NCI-H526 treated with DMSO at 0.1 percent for 48 hours (cell line): ENCODE measurements at places on chromosomes 2 and 18.
A peak's percentile ranks its signal among the peaks of the same experiment; 100 is the strongest.

- DNase-seq: no peak
These were observed 83.6 kb downstream of the ASXL2 start for GRCh38 chr2:25794544-25795276.

GRCh38 chr18:48567388-48567787, 28.6 kb downstream of the CTIF start:
- DNase-seq: no peak

DNA sequence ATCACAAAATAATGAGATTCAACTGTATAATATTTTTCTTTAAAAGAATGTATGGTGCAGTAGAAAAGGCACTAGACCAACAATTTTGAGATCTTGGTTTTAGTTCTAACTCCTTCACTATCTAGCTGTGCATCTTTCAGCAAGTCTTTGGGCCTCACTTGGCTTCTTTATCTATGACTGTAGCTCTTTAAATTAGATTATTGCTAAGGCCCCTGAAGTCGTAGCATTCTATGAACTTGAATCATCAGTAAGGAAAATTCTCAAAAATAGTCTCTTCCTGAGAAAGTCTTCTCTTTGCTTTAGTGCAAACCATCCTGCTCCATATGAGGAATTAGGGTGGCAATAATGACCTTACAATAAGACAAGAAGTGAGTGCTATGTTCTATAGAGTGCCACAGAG, 140.4 kb downstream of the FTCDNL1 start:
- DNase-seq: no peak

- DNase-seq: no peak
These were observed 266.9 kb downstream of the TWIST2 start for GRCh38 chr2:239114616-239115265.

- no peak for DNase-seq
These were observed 689.1 kb upstream of the POU3F3 start for GRCh38 chr2:104164721-104165252.

GRCh38 chr2:18855027-18855426, 265.7 kb upstream of the NT5C1B start:
- no peak for DNase-seq

GRCh38 chr2:45696708-45697107, 45.2 kb downstream of the PRKCE start:
- no peak for DNase-seq

DNA sequence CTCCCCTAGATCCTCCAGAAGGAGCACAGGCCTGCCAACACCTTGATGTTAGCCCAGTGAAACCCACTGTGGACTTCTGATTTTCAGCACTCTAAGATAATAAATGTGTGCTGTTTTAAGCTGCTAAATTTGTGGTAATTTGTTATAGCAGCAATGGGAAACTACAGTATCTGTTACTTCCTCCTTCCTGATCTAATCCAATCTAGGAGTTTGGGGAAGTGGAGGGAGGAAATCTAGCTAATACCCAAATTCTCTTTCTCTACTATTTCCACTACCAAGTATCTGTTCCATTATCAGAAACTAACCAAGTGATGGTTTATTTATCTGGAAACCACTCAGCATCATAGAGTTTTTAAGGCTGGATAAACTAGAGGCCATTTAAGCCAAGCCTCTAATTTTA, 64.9 kb downstream of the AFF3 start:
- no peak for DNase-seq

DNA sequence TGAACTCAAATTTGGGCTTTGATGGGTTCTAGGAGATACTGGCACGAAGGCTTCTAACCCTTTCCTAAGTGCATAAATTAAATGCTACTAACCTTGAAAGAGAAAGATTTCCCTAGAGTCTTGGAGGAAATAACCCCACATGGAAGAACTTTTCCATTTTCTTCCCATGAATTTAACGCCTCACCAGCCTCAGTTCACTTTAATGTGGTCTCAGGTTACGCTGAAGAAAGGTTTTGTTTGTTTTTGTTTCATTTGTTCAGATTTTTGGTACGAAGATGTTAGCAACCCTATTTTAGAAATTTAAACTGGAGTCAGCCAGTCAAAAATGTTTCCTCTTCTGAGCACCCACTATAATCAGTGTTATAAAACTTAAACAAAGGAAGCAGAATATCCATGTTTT, 30.7 kb downstream of the METTL4 start:
- DNase-seq: no peak

DNA sequence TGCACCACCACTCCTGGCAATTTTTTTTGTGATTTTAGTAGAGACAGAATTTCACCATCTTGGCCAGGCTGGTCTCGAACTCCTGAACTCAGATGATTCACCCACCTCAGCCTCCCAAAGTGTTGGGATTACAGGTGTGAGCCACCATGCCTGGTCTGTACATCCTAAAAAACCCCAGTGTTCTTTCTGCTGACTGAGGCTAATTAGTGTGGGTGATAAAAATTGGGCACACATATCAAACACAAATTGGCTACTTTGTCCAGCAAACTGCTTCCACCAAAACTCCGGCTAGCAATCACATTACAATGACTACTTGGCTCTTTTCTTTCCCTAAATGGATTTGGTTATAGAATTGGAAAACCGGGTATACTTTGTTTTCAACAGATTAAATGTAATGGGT, 153.9 kb downstream of the SLC8A1 start:
- no peak for DNase-seq

DNA sequence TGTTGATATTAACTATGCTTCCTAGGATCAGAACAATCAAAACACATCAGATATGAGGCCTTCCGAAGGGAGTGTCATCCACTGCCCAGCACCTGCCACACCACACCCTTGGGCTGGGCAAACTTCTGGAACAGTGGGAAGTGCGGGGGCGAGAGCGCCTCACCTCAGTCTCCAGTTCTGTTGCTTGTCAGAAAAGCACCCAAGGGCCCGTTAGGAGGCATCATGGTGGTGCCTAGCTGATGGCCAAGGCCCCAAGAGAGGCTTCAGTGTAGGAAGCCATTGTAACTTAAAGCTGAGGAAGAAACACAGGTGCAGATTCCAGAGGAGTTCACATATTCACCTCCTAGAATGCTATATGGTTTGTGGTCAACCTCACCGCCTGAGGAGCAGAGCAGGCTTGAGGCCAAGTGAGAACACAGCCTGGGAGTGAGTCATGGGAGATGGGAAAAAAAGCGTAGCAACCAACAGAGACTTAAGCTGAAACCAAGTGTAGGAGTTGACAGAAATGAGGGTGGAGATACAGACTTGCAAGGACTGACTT, 85.1 kb upstream of the ATL2 start:
- DNase-seq: no peak

DNA sequence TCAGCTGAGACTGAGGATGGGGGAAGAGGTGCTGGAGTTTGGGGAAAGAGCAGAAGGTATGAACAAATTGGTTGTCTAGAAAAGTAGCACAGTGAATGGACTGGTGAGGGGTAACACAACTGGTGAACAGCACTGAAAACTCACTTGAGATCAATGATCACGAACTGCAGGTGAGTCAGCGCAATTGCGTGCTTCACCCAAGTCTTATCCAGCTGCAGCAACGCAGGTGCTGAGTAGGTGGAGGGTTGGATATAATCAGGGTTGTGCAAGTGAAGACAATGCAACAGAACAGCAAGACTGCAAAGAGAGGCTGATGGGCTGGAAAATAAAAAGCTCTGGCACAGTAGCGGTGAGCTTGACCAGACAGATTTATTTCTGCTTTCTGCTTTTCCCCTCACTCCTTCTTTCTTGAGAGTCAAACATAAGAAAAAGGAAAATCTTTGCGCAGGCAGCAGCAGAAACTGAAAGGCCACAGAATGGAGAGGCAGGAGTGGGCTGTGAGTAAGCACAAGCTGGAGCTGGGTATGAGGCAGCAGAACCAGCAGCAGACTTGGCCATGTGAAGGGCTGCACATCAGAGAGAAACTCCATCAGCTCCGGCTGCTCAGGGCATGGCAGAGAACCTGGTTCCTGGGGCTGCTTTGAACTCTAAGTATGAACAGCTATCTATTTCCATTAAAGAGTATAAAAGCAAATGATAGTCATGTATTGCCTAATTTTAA, 99.4 kb upstream of the ARL5A start:
- DNase-seq: no peak

DNA sequence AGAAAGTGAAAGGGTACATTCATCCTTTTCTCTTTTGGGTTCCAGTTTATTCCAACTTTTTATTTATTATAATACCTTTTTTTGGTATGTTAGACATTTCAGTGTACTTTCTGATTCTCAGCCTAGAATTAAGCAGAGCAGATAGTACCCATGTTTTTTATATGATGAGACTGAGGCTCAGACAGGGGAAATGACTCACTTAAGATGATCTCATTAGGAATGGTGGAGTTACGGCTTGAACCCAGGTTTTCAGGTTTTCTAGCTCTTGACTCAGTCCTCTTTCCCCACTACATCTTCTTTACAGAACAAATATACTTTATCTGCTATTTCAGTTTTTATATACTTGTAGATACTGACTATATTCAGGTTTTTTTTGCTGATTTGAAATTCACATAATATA, 51.7 kb upstream of the OTX1 start:
- DNase-seq: no peak

DNA sequence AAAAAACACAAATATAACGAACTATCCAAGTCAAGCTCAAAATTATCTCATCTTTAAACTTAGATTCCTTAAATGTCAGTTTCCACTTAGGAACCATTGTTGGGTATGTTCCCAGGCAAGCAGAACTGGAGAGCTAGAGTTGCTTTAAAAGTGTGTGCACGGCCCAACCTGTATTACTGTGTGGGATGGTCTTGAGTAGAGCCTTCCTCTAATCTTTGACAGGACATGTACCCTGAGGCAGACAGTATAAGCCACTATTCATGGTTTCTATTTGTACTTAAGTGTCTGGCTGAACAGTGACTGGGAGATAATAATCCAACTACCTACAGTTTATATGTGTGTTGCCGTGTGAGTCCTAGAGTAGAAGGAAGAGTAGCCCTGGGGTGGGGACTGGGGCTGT, 239.7 kb downstream of the GPD2 start:
- no peak for DNase-seq

GRCh38 chr2:33419581-33420200, 56.8 kb upstream of the RASGRP3 start:
- DNase-seq: no peak

GRCh38 chr2:37713258-37713700, 41.8 kb upstream of the CDC42EP3 start:
- no peak for DNase-seq

DNA sequence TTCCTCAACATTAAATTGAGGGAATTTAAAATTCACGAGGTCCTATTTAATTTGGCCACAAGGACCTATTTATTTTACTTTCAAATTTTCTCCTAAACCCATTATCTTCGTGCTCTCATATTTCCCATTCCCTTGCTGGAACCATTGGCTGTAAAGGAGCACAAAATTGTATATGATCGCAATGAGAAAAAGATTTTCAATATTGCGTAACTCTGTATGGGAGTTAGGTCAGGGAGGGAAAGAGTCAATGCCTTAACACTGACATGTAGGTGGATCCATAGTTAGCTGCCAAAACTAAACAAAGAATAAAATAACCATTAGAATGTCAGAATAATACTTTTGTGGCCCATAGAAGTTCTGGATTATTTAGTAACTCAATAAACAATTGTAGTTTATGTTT, 40.6 kb upstream of the ZC3H15 start:
- DNase-seq: no peak

DNA sequence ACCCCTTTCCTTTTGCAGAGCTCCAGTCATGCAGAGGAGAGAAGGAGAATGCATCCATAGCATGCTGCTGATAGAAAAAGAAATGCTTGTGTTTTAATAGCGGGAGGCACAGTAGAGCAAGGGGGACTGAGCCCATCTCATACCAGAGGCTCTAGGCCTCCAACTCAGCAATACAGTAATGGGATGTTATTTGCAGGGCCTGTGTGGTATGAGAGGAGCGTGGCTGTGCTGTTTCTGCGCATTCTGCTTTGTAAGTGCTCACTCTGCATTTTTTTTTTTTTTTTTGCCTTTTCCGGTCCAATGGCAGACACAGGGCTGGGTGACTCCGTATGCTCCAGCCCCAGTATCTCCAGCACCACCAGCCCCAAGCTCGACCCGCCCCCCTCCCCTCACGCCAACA, 200.0 kb downstream of the GBX2 start:
- no peak for DNase-seq

- no peak for DNase-seq
These were observed 210.4 kb downstream of the CDH19 start for GRCh38 chr18:66393463-66393862.

DNA sequence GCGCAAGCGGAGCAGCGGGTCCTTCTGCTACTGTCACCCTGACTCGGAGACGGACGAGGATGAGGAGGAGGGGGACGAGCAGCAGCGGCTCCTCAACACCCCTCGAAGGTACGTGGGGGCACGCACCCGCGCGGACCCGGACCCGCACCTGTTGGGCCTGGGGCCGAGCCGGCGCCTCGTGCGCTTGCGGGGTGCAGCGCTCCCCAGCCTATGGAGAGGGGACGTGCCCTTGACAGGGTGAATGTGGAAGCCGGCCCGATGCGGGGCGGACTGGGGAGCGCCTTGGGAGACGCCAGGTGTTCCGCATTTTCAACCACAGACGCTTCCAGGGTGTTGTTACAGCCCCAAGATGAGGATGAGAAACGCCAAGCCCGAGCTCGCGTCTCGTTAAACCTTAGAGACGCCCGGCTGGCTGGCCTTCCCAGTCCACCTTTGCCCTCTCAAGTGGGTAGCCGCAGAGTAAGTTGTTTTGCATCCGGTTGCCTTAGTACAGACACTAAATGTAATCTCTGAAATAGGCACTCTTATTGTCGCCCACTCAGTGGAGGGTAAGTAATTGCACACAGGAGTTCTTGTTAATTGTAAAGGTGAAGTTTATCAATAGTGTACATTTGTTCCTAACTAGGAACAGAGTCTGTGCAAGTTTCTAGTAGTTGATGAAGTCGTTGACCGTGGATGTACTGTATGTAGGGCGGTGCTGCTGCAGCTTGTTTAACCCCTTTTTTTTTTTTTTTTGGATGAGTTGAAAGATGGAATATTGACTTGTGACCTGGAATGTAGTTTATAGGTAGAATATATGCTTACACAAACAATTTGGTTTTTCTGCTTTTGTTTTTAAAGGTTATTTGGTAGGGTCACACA, 815 bp downstream of the GMCL1 start:
- peak; percentile 71 for DNase-seq

GRCh38 chr2:130150181-130151144, 5.6 kb upstream of the CCDC74B start:
- no peak for DNase-seq

DNA sequence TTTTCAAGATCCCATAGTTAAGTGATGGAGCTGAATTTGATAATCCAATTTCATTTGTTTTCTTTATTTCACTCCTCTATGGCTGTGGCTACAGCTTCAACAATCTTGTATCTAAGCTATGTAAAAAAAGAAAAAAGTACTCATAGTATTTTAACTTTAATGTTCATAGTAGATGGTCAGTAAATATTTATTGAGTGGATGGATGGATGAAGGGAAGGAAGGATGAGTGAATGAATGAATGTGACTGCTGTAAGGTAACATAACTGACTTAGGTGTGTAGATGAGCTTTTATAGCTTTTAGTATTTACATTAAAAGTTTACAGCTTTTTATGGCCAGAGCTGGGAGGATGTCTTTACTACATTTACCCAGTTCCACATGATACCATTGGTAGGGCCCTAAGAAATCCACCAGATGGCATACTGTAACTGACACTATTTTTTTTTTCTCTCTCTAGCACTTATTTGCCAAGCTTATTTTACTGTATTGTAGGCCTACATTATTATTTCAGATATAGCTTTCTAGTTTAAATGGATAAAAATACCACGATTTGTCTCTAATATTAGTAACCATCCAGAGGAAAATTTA, 13.4 kb upstream of the HRH4 start:
- DNase-seq: no peak
